Stimulated activated CD8-positive, alpha-beta memory T cell treated with anti-CD3 and anti-CD28 coated beads, Interleukin-4, amount 100 ng/mL, for 4 hours (primary cell): ENCODE measurements at places on chromosomes 5 and 9.

GRCh38 chr5:101860563-101860962, 435.5 kb downstream of the SLCO4C1 start:
- no peak for DNase-seq

DNA sequence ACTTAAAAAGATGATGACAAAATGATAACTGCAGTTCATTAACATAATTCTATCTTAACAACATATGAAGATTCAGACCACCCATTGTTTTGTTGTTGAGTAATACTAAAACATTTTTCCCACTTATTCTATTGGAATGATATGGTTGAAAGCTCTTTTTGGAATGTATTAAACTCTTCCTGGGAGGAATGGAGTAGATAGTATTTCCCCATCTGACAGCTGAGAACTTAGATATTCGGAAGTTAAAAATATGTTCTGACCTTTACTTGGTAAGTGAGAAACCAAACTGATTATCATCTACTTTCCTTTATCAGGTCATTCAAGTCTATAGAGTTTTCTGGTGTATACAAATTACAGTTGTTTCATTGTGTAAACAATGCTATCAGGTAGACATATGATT, 452.9 kb downstream of the CSNK1G3 start:
- no peak for DNase-seq

- no peak for DNase-seq
These were observed 354.3 kb upstream of the ACTBL2 start for GRCh38 chr5:57836921-57837320.

DNA sequence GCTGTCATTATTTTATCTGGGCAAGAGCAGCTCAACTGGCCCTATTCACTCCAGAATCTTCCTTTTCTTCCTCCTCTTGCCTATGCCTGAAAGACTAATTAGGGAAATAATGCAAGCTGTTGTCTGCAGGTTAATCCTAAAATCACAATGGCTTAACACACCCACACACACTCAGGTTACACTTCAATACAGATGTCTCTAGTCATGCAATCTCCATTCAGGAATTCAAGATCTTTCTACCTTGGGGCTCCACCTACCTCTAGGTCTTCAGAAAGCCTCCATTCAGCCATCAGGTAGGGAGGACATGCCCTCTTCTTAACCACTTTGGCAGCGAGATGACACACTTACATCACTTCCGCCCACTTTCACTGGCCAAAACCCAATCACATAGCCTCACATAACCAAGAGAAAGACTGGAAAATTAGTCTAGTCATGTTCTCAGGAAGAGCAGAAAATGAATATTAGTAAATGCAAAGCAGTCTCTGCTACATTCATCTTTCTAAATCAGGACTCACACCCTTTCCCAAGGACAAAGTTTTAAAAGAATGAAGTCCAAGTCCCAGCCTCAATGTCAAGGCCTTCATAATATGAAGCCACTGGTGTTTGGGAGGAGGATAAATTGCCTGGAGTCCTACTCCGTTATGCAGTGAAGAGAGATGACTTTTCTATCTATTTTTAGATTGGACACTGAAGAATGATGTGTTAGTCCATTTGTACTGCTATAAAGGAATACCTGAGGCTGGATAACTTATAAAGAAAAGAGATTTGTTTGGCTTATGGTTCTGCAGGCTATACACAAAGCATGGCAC, 428.1 kb downstream of the EFNA5 start:
- no peak for DNase-seq

GRCh38 chr9:108582726-108583125, 273.1 kb downstream of the ACTL7B start:
- DNase-seq = no peak

DNA sequence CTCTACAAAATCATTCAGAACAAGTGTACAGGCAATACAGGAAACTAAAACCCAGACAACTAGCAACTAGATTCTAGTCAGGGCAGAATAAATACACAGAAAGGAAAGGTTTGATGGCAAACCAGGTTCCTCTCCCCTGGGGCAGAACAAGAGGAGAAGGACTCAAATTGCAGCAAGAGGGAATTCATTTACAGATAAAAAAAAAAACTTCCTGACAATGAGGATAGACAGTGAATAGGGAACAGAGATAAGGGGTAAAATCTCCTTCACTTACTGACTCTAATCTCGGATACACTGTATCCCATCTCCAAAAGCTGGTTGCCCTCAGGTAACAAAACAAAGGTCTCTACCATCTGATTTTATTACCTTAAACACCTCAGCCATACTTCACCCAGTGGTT, 244.0 kb downstream of the SEC61B start:
- no peak for DNase-seq

DNA sequence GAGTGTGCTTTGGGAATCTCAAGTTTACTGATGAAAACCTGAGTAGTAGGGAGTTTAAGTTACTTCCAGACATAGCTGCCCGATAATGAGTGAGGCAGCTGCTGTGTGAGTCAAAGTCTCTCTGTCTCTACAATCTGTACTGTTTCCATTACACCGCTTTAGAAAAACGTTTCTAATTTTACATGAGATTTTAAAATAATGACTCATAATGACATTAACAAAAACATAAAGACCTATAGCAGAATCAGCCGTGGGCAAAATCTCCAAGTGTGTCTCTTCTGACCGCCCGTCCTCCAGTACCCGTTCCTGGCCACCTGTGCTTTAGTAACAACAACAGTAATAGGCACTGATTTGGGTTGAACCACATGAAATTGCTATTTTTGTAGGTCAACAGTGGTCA, 69.6 kb upstream of the PRRC1 start:
- DNase-seq = no peak

- DNase-seq = no peak
These were observed 30.4 kb upstream of the KLF9 start for GRCh38 chr9:70444904-70445303.

DNA sequence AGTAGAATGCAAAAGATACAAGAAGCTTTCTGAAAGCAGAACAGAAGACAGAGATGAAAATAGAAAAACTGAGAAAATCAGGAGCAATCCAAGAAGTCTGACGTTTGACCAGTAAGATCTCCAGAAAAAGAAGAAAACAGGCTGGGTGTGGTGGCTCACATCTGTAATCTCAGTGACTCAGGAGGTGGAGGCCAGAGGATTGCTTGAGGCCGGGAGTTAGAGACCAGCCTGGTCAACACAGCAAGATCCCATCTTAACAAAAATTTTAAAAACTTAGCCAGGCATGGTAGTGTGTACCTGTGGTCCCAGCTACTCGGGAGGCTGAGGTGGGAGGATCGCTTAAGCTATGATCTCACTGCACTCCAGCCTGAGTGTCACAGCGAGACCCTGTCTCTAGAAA, 15.9 kb downstream of the RETREG1 start:
- no peak for DNase-seq

DNA sequence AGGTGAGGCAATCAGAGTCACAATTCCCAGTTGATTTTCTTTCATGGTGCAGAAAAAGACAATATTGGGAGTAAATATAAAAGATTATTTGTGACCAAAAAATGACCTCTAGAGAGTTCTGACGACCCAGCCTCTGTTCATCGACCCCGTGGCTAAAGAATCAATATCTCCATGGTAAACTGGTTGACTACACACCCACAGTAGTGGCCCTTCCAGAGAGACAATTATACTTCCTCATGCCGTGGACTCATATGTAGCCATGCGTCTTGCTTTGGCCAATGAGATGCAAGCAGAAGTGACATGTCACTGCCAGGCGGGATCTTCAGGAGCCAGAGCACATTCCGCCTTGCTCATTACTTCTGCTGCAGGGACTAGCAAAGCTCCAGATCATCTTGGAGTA, 163.3 kb upstream of the RAD23B start:
- DNase-seq = no peak

- DNase-seq = no peak
These were observed 34.4 kb downstream of the RAD50 start for GRCh38 chr5:132591145-132591544.

DNA sequence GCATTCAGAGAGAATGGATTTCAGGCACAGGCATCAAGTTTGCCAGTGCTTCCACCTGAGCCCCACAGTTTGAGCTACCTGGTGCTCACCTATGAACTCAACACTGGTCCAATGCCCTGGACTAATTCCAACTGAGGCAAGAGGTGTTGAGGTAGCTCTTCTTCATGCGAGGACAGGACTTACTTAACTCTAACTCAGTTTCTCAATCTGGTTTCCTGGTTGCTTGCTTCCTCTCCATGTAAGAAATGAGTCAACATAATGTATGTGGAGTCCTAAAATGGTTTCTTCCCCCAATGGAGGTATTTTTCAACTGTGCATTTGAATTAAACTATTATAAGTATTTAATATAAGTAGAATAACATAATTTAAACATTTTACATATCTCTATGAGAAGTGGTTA, 523.6 kb upstream of the DAB2 start:
- no peak for DNase-seq

- DNase-seq = no peak
These were observed 2267.7 kb upstream of the ACO1 start for GRCh38 chr9:30116673-30117217.

DNA sequence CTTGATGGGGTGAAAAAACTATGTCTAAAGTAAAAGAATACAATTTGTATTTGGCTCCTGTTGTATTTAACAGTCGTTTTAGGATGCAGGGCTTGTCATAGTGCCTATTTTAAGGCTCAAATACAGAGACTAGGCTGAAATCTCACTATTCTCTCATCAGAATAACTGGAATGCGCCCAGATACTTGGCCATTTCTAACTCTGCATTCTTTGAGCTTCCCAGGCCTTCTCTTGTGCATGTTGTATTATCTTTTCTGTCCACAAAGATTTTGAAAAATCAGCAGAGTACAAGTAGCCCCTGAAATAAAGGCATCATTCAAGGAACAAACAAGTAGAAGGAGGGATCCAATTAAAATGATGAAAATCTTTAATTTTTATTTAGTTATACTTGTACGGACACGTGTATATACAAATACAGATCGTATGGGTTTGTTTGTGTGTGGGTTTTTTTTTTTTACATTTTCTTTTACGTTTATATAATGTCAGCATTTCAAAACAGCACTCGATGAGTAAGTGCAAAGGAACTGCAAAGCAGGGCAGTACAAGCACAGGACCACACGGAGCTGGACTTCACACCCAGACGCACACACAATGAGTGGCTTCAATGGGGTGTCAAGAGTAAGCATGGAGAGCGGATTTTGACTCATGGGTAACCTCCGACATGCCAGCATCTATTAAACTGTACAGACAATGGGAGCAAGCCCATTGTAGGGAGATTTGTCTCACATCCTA, 294.0 kb downstream of the EFNA5 start:
- no peak for DNase-seq

DNA sequence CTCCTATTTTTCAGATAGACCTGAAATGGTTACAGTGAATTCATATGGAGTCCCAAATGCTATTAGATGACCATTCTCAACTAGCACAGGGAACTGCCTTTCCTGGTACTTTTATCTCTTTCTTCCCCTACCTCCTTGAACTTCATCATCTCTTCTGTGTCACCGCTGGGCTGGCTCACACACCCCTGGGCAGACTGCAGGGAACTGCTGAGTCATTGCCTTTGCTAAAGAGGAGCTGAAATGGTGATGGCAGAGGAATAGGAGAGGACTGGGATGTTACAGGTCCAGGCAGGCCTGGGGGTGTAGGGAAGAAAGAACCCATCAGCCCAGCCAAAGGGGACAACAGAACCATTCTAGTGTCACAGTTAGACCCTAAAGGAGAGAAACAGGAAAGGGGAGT, 322.3 kb downstream of the ASTN2 start:
- DNase-seq = no peak

DNA sequence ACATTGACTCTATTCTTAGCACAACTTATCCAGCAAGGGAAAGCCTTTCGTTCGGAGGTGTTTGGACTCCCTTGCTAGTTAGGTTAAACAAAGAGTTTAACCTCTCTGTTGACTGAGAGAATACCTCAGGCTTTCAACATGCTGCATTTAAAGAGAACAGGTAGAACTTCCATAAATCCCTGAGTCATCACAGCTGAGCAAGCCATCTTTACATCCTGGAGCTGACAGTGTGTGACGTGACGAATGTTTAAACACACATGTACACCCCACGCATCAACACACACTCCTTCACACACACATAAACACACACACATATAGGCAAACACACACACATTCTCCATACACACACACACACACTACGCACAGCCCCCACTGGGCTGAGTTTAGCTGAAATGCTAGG, 152.8 kb downstream of the ADAMTS12 start:
- no peak for DNase-seq

DNA sequence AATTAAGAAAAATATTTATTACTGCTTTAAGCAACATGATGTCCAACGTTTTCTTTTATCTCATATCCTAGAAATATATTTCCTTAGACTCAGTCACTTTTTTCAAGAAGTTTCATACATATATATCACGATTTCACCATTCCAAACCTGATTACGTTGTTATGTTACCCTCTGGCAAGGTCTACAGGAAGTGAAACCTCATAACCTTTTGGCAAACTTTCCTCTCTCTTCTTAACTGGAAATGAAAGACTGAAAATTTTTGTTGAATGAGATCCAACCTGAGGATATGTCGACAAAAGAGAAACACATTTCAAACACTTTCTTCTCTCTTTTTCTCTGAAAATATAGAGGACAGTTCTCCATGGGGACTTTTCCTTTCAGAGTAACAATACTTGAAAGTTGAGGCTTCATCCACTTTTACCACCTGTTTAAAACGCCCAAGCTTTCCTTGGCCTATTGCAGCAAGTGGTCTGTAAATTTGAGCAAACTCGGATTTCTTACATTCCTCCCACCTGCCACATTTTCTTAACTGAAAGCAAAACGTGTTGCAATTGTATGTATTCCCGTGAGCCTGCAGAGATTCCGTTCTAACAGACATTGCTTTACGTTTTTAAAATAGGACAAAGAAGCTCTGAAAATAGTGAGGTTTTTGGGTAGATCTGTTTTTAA, 298.1 kb downstream of the CETN3 start:
- no peak for DNase-seq

GRCh38 chr5:172133359-172134029, 54.5 kb downstream of the STK10 start:
- no peak for DNase-seq

DNA sequence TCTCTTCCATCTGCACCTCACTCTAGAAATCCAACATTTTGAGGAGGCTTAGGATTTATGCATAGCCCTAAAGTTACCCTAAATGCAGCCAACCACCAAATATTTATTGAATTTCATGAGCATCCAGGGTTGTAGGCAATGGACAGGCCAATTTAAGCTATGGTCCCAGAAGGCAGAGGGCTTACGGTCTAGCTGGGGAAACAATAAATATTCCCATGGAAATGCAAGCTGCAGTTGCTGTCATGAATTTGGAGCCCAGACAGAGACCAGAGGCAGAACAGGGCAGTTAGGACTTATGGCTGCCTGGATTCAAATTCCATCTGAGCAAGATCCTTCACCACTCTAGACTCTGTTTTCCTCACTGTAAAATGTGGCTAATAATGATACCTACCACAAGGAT, 9.1 kb upstream of the INSYN2B start:
- DNase-seq = no peak

GRCh38 chr9:114000063-114000454, 78.0 kb downstream of the AMBP start:
- no peak for DNase-seq
